Suppressor macrophage treated with lipopolysaccharide for 4 hours (primary cell): ENCODE measurements at places on chromosomes 13 and 19.

DNA sequence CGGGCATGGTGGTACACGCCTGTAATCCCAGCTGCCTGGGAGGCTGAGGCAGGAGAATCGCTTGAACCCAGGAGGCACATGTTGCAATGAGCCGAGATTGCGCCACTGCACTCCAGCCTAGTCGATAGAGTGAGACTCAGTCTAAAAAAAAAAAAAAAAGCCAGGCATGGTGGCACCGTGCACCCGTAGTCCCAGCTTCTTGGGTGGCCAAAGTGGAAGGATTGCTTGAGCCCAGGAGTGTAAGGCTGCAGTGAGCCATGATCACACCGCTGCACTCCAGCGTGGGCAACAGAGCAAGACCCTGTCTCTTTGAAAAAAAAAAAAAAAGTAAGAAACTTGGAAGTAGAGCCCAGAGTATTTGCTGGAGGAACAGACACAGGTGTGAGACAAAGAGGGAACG, 27.7 kb downstream of the CCDC8 start:
- DNase-seq: no peak

- DNase-seq: no peak
Observed at GRCh38 chr13:46035066-46035465, 17.5 kb downstream of the ZC3H13 start.

DNA sequence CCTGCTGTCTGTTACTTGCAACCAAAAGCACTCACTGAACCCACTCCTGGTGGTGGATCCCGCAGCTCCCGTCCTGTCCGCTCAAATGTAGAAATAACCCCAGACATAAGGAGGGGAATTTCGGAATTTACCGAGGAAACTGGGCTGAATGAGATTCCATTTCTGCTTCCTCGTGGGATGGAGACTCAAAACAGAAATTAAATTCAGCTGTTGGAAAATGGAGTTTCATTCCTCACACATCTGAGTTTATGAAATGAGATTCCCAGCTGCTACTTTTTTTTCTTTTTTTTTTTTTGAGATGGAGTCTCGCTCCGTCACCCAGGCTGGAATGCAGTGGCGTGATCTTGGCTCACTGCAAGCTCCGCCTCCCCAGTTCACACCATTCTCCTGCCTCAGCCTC, 44.3 kb downstream of the COLGALT1 start:
- no peak for DNase-seq

DNA sequence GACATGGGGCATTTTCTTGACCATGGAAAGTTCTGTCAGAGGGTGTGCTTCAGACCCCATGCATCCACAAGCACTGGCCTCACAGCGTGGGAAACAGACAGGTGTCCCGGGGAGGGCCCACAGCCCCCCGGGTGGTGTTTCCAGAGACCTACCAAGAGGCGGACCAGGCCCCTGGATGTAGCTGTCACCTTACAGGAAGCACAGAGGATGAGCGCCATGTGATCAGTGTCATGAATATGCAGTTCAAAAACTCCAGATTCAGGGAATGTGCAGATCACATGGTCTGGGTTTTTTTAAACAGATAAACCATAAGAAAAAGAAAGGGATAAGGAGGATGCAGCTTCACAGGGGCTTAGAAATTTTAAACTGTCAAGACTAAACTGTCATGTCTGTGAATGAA, 61.0 kb upstream of the SPATA13 start:
- no peak for DNase-seq

DNA sequence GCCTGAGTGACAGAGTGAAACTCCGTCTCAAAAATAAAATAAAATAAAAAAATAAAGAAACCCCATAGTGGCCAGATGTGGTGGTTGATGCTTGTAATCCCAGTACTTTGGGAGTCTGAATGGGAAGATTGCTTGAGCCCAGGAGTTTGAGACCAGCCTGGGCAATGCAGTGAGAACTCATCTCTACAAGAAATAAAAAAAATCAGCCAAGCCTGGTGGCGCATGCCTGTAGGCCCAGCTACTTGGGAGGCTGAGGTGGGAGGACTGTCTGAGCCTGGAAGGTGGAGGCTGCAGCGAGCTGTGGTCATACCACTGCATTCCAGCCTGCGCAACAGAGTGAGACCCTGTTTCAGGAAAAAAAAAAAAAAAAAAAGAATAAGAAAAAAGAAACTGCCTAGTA, 53.8 kb downstream of the ZNF627 start:
- DNase-seq: no peak

GRCh38 chr13:59801107-59801880, 362.4 kb downstream of the DIAPH3 start:
- no peak for DNase-seq
